ENCODE measurements at places on chromosomes 16 and 17.
A peak's percentile ranks its signal among the peaks of the same experiment; 100 is the strongest.

- no peak for DNase-seq
Measured at GRCh38 chr17:43309505-43310332, 75.9 kb upstream of the RNU2-1 start.

DNA sequence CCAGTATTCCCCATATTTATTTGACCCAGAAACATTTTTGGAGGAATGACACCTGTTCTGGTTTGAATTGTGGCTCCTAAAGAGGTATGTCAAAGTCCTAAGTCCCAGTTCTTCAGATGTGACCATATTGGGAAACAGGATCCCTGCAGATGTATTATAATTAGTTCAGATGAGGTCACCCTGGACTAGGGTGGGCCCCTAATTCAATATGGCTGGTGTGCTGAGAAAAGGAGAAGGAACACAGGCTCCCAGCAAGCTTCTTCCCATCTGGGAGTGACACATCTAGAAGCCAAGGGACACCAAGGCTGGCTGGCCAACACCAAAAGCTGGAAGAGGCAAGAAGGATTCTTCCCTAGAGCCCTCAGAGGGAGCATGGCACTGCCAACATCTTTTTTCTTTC is 3.8 kb upstream of the GCSH start:
- no peak for DNase-seq

GRCh38 chr16:684961-685696 is 995 bp upstream of the JMJD8 start:
- peak; percentile 94 for DNase-seq

DNA sequence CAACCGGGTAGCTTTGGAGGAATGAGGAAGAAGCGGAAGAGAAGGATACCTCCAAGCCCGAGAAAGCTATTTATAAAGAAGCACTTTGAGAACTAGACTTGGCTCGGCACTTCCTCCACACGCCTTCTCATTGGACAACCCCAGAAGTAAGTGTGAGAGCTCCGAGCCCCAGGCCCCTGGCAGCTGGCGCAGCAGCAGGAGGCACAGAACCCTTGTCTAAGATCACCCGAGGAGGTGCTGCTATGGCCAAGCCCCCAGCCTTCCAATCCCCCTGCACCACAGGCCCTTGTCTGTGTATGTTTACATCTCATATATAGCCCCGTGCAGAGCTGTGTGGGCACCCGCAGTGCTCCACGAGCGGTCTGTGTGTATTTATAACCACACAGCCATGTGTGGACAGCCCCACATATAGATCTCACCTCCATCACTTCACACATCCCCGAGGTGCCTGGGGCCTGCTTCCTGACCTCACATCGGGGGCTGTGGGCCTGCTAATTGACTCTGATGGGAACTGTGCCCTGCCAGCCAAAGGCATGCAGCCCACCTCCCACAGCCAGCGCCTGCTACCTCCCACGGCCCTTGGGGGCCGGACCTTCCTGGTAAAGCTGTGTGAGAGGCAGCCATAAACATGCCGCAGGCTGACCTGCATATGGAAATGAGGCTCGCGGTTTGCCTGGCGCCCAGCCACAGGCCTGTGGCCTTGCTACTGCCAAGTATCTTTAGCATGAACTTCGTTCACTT is 96.1 kb downstream of the C17orf67 start:
- DNase-seq = no peak

- no peak for DNase-seq
Measured at GRCh38 chr17:80873307-80873951, 118.2 kb upstream of the CHMP6 start.

DNA sequence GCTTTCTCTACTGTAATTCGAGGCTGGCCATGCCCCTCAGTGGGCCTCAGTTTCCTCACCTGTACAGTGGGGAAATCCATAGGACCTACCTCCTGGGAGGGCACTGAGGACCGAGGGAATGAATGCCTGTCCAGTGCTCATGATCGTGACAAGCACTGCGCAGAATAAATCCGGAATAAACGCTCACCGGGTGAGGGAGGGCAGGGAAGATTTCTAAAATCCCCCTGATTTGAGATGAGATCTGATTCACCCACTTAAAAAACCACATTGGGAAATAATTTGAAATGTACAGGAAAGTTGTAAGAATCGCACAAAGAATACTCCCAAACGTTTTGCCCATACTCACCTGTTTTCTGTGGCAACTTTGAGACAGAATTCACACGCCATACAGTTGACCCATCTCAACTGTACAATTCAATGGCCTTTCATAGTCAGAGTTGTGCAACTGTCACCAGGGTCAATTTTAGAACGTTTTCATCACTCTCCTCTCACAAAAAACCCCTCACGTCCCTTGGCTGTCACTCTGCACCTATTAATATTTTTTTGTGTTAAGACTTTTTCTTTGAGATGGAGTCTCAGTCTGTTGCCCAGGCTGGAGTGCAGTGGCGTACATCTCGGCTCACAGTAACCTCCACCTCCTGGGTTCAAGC is 49.8 kb downstream of the IRF8 start:
- no peak for DNase-seq

GRCh38 chr16:62077998-62078397 is 41.8 kb upstream of the CDH8 start:
- DNase-seq = no peak

GRCh38 chr16:73047536-73048291 is at the start of gene ZFHX3:
ZFHX3 (minus strand) TSS chr16:73048128; CDS start chr16:72960145, 87,983 bp downstream.
- peak; percentile 63 for DNase-seq

DNA sequence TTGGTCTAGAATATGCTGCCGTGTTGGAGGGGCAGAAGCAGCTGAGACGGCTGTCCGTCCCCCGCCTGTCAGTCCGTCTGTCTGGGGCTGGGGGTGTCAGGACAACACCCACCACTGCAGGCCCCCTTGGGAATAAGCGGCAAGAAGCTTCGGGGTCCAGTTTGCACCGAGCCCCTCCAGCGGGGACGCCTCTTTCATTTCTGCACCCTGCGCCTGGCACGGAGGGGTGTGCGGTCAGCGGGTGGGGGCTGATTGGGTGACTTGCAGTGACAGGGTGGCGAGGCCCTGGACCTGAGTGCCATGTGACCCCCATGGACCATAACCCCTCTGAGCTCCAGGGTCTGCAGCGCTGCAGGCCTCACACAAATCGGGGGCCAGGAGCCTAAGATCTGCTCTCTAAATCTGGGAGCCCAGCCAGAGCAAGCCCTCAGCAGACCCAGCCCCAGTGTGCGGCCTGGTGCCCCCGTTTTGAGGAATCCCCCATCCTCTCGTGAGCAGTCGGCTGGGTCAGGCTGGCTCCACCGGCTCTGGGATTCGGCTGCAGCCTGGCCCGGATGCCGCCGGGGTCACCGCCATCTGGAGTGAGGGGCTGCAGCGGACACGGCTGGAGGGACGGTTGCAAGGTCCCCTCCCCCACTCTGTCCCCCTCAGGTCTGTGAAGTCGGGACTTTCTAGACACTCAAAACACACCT is 8.3 kb downstream of the CBFA2T3 start:
- no peak for DNase-seq

GRCh38 chr16:5895976-5896375 is 798.4 kb upstream of the EEF2KMT start:
- DNase-seq = no peak

DNA sequence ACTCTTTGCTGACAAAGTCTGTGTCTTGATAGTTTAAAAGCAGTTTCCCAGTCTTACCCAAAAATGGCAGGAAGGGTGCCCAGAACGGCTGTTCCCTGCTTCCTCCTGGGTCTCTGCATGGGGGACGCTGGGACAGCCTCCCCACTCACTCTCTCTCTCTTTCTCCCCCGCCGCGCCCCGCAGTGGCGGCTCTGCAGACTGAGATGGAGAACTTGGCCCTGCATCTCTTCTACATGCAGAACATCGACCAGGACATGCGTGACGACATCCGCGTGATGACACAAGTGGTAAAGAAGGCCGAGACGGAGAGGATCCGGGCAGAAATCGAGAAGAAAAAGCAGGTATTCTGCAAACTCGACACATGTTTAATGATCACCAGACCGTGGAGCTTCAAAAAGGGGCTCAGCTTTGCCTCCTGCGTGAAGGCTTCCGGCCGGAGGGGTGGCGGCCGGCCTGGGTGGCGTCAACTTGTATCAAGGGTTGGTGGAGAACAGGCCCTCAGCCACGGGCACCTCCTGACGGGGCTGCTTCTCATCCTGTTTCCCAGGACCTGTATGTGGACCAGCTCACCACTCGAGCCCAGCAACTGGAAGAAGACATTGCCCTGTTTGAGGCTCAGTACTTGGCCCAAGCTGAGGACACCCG is 22.0 kb downstream of the CCDC40 start:
- no peak for DNase-seq

DNA sequence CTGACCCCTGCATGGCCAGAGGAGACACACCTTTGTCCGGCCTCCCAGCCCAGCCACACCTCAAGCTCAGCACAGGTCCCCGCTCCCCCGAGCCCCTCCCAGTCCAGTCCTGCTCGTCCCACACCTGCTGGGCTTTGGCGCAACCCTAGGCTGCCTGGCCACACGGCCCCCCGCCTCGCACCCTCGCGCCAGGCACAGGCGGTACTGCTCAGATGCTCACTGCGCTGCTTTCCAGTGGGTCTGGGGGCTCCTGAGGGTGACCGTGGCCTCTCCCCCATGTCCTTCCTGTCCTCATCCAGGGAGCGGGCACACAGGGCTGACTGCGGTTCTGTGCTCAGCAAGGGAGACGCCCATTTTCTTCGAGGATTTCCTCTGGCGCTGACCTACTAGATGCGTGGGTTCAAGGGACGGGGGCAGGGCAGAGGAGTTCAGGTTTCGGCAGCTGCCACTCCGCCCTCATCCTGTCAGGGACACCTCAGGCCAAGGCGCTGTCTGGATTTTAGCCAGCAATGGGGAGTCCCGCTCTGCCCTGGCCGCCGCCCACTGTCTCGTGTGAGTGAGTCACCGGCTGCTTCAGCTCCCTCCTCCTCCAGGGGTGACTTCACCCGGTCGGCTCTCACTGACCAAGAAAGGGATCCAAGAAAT is 118.0 kb upstream of the ZNF469 start:
- peak; percentile 40 for DNase-seq

GRCh38 chr16:31876951-31877828 is 3.6 kb downstream of the ZNF267 start:
- DNase-seq = no peak

DNA sequence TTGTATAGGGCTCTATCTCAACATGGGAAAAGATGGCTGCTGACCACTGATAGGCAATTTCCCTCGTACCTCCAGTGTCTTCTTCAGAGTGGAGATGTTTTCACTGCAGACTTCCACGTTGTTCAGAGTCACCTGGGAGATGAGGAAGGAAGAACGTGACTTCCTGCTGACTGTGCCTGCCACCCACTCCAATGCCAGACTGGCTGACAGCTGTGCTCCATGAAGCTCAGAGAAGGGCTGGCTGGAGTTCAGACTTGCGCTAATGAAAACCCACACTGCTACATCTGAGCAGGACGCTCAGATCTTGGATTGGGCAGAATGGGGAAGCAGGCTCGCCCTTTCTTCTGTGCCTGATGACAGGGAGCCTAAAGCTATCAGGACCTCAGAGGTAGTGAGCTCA is 33.1 kb downstream of the COG4 start:
- peak; percentile 24 for DNase-seq

DNA sequence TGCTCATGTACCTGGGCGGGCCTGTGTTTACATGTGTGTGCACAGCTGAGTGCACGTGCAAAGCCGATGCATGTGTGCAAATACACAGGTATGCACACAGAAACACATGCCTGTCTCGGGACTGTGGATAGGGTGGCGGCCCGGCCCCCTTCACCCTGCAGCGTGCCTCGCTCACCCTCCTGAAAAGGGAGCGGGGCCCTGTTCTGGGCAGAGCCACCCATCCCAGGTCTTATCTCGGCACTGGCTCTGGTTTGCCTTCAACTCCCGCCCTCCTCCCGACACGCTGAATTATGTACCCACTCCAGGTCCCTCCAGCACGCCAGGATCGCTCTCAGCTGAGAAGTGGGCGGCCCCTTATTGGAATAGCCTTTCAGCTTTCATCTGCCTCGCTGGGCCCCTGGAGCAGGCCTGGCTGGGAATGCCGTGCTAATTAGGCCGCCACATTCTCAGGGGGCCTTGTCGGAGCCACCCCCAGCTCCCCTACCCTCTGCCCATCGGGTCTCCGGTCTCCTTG is 77.8 kb downstream of the RTN4RL1 start:
- DNase-seq = no peak

- DNase-seq = peak; percentile 82
Measured at GRCh38 chr16:31354394-31355291, at the start of gene ITGAX. ITGAX (plus strand) TSS chr16:31355176; CDS start chr16:31355255, 79 bp downstream.

DNA sequence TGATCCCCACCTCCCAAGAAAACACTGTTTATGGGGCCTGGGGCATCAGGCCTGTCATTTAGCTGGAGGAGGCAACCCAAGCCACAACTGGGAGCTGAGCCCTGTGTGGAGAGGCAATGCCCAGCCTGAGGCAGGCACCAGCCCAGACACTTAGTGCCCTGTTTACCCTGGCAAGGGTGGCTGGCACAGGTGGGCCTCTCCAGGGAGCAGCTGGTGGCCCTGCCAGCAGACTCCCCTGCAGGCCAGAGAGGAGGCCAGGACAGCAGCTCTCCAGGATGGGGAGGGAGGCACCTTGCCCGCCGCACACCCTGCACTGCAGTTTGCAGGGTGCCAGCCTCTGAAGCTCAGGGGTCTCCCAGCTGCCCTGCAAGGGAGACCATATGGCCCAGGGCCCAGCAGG is 9.1 kb upstream of the TMEM92 start:
- no peak for DNase-seq

DNA sequence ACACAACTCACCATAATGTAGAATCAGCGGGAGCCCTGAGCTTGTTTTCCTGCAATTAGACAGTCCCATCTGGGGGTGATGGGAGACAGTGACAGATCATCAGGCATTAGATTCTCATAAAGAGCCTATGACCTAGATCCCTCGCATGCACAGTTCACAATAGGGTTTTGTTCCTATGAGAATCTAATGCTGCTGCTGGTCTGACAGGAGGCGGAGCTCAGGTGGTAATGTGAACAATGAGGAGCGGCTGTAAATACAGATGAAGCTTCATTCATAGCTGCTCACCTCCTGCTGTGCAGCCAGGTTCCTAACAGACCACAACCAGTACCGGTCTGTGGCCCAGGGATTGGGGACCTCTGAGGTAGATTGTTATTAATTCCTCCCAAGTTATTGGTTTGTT is 2.9 kb upstream of the DOK4 start:
- DNase-seq = no peak

GRCh38 chr17:42296012-42296411 is 7.7 kb downstream of the STAT5A start:
- no peak for DNase-seq

GRCh38 chr16:6381896-6382295 is 950.7 kb upstream of the RBFOX1 start:
- DNase-seq = no peak

Measured in HL-60 (cell line).